Amniotic stem cell (primary cell): ENCODE measurements at places on chromosomes 3 and 15.
A peak's percentile ranks its signal among the peaks of the same experiment; 100 is the strongest.

GRCh38 chr15:73127302-73127936, 75.2 kb downstream of the NEO1 start:
- DNase-seq: no peak

DNA sequence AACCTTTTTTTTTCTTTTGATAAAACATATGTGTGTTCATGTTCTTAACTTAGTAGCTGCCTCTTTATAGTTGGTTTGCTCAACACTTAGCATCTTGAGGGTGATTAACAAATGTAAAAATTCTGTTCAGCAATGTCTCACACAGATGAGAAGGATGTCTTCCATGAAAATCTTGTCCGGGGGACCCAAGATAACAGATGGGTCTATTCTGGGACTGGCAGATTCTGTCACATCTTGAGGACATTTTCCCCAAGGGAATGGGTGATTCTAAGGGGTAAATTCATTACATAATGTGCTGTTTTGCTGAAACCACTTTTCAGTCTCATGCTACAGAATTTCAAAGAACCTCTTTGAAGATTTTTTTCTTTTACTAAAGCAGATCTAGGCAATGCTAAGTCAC, 342.2 kb downstream of the IGSF11 start:
- DNase-seq: no peak

GRCh38 chr3:157175691-157176507, 16.0 kb upstream of the CCNL1 start:
- DNase-seq: no peak

DNA sequence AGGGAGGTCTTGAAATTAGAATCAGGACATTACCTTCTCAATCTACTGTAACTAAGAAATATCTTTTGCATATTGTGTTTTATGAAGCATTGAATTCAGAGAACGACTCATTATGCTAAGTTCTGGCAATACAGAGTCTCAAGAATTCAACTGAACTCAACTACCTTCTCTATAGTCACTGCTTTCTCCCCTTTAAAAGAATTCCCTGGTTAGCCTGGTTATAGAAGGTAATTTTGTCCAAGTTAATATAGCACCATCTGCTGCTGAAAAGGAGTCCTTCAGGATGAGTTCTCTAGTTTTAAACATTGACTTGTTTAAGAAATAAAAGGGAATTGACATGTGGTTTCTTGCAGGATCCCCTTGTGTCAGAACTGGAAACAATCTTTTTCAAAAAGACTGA, 60.2 kb downstream of the IL16 start:
- peak; percentile 38 for DNase-seq

DNA sequence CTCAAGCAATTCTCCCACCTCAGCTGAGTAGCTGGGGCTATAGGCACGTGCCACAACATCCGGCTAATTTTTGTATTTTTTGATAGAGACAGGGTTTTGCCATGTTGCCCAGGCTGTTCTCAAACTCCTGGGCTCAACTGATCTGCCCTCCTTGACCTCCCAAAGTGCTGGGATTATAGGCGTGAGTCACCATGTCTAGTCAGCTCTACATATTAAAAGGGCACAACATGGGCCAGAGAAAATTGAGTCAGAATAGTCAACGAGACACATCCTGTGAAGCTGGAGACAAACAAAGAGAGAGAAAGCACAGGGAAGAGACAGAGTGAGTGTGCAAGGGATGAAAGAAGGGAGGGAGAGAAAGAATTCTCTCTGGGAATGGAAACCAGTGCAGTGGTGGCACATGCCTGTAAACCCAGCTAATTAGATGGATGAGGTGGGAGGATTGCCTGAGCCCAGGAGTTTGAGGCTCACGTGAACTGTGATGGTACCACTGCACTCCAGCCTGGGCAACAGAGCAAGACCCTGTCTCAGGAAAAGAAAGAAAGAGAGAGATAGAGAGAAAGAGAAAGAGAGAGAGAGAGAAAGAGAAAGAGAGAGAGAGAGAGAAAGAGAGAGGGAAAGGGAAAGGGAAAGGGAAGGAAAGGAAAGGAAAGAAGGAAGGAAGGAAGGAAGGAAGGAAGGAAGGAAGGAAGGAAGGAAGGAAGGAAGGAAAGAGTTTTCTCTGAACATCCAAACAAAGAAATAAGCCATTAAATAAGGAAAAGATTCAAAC, 107.2 kb upstream of the SLC25A36 start:
- no peak for DNase-seq

- no peak for DNase-seq
Measured at GRCh38 chr3:141710888-141711616, 27.0 kb upstream of the RNF7 start.

GRCh38 chr15:99172989-99173388, 68.1 kb downstream of the SYNM start:
- no peak for DNase-seq
